T-cell (primary cell): ENCODE measurements at places on chromosomes 2 and 18. TPM values are rescaled to one million over a fixed set of nuclear protein-coding genes. Genes with fewer than 3 reads are reported as not detected.

DNA sequence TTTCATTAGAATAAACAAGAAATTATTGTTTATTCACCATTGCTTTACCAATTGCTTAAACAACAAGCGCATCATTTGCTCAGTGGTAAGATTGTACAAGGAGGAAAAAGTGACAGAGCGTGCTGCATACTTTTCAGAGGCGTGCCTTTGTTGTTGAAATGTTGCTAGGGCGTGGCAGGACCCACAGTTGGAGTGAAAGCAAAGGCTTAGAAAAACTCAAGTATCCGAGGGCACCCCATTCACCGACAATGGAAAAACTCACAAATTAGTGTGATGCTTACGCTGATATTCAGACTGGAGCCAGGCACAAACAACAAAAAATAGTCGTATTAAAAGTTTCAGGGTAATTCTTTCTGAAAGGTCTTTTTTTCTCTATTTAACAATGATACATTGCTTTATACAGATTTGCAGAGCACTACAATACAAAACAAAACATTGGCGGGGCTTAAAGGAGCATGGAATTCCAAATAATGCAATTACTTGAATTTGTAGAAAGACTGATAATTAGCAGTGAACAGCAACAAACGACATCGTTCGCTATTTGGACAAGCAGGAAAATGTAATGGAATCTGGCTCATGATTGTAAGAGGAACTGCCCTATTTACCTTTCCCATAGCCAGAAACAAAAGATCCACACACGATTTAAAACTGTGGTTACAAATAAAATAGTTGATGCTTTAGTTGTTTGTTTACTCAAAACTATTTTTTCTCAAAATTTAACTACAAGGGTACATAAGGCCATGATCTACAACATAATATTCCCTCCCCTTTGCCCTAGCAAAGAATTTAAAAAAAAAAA, 37.8 kb upstream of the RTTN start:
- no peaks in the 10 kb centered on the region for H3K36me3 ChIP-seq
- no peaks in the 10 kb centered on the region for H3K27me3 ChIP-seq
- H3K4me3 ChIP-seq, result no peak overlapping the region
- H3K27ac ChIP-seq, result no peak overlapping the region

- DNase-seq, result no peak
- no peaks in the 10 kb centered on the region for H3K27me3 ChIP-seq
- no peak overlapping the region for H3K4me3 ChIP-seq
- H3K36me3 ChIP-seq, result no peaks in the 10 kb centered on the region
- H3K27ac ChIP-seq, result no peak overlapping the region
- no peaks in the 10 kb centered on the region for H3K4me1 ChIP-seq
Observed at GRCh38 chr2:101197215-101197745, 46.1 kb upstream of the TBC1D8 start.

DNA sequence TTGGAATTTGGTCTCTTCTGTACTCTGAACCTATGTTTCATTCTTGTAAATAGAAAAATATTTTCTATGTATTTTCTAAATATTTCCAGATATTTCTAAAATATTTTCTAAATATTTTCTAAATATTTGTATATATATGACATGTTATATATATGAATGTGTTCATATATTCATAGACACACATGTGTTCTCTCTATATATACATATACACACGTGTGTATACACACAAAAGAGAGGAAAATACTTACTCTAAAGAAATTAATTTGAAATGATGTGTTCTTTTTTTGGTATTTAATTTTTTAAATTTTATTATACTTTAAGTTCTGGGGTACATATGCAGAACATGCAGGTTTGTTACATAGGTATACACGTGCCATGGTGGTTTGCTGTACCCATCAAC, 589.6 kb downstream of the LRRTM4 start:
- no peak for DNase-seq
- no peaks in the 10 kb centered on the region for H3K36me3 ChIP-seq
- no peak overlapping the region for H3K27ac ChIP-seq
- H3K4me3 ChIP-seq, result no peak overlapping the region
- no peaks in the 10 kb centered on the region for H3K4me1 ChIP-seq

- no peaks in the 10 kb centered on the region for H3K4me1 ChIP-seq
- H3K36me3 ChIP-seq, result no peaks in the 10 kb centered on the region
- H3K27me3 ChIP-seq, result no peaks in the 10 kb centered on the region
- no peak overlapping the region for H3K27ac ChIP-seq
- DNase-seq, result no peak
Observed at GRCh38 chr2:223418131-223418530, 184.0 kb downstream of the SCG2 start.

GRCh38 chr2:188786368-188786841, 187.8 kb upstream of the COL3A1 start:
- no peaks in the 10 kb centered on the region for H3K36me3 ChIP-seq
- DNase-seq, result no peak
- no peak overlapping the region for H3K27ac ChIP-seq

DNA sequence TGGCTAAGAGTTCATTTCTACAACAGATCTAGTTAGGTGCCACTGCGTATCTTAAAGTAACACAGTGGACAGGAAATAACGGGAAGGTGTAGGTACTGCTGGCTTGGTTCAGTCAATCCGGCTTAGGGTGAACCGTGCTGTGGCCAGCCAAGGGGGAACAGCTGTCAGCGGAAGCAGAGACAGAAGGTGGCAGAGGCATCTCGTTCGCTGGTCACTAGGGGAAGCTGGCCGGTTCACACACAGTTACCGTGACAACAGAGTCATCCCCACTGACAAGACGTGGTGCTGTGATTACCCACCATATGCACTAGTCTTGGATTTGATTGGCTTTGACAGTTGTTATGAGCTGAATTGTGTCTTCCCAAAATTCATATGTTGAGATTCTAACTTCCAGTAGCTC, 58.8 kb upstream of the HDAC4 start:
- DNase-seq, result no peak
- no peak overlapping the region for H3K27ac ChIP-seq
- H3K36me3 ChIP-seq, result no peaks in the 10 kb centered on the region
- no peak overlapping the region for H3K4me3 ChIP-seq
- peaks cover 46% of the 10 kb centered on the region for H3K27me3 ChIP-seq

- DNase-seq, result no peak
- no peak overlapping the region for H3K4me3 ChIP-seq
- H3K36me3 ChIP-seq, result no peaks in the 10 kb centered on the region
- no peak overlapping the region for H3K27ac ChIP-seq
- no peaks in the 10 kb centered on the region for H3K4me1 ChIP-seq
Observed at GRCh38 chr2:158923180-158923594, 45.3 kb upstream of the TANC1 start.

Gene RNMT
- total RNA-seq, result 48.7 TPM

Gene GPR17
- total RNA-seq, result not detected

Gene LAMA1
- total RNA-seq, result 0.09 TPM
